Activated naive CD4-positive, alpha-beta T cell (primary cell): ENCODE measurements at places on chromosomes 5 and 9.

GRCh38 chr5:41656597-41656996 is 146.2 kb upstream of the PLCXD3 start:
- no peak for DNase-seq

GRCh38 chr9:5778805-5779204 is 54.1 kb downstream of the ERMP1 start:
- DNase-seq: no peak

GRCh38 chr5:96843140-96843539 is 33.2 kb upstream of the ERAP2 start:
- no peak for DNase-seq

- no peak for DNase-seq
These were observed 53.8 kb downstream of the MVB12B start for GRCh38 chr9:126380447-126380846.

GRCh38 chr5:82849885-82850284 is 227.3 kb downstream of the TMEM167A start:
- DNase-seq: no peak

GRCh38 chr9:129886226-129887174 is 51.2 kb downstream of the USP20 start:
- DNase-seq: peak; percentile 39

DNA sequence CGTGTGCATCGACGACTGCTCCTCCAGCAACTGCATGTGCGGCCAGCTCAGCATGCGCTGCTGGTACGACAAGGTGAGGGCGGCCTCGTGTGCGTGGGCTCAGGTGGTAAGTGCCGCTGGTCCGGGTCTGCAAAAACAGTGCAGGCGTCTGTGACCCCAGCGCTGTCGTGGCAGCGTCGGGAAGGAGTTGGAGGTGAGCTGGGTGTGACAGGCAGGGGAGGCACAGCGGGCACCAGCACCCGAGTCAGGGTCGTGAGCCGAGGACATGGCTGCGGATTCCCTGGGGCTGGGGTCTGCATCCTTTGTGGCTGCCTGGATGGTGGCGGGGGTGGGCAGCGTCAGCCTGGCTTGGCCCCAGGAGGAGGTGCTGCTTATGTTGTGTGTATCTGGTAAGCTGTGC is 63.1 kb upstream of the CACNA1B start:
- no peak for DNase-seq

- DNase-seq: no peak
These were observed 1095.1 kb downstream of the DTWD2 start for GRCh38 chr5:117893211-117893610.

DNA sequence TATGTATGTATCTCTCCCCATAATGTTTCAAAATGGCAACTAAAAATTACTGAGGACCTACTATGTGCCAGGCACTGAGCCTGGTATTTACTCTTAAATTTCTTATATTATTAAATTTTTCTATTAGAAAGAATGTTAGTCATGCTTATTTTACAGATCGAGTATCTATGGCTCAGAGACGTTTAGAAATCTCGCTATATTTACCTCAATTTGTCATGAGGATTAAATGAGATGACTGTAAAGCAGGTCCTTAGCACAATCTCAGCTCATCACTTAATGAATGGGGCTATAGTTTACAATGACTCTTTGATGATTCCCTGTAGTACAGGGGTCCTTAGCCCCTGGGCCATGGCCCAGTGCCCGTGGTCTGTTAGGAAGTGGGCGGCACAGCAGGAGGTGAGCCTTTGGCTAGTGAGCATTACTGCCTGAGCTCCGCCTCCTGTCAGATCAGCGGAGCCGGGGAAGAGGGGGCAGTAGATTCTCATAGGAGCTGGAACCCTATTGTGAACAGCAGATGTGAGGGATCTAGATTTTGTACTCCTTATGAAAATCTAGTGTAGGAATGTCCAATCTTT is 15.5 kb downstream of the ENC1 start:
- DNase-seq: no peak

GRCh38 chr5:91162534-91163381 is 220.4 kb downstream of the ARRDC3 start:
- no peak for DNase-seq

DNA sequence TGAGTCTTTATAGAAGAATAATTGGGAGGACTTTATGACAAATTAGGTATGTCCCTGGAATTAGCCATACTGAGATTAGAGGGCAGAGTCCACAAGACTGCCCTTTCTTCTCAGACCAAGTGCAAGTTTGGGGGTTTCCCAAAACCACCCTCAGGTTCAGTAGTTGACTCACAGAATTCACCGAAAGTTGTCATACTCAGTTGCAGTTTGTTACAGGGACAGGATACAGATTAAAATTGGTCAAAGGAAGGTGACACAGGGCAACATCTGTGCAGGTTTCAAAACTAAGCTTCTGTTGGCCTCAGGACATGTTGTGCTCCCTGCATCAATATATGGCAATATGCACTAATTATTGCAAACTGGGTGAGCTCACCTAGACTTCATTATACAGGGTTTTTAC is 3.8 kb downstream of the RANBP17 start:
- no peak for DNase-seq

- DNase-seq: no peak
These were observed 19.6 kb downstream of the MFAP3 start for GRCh38 chr5:154058055-154059038.

- DNase-seq: no peak
These were observed 55.2 kb upstream of the FYB1 start for GRCh38 chr5:39274398-39275085.

DNA sequence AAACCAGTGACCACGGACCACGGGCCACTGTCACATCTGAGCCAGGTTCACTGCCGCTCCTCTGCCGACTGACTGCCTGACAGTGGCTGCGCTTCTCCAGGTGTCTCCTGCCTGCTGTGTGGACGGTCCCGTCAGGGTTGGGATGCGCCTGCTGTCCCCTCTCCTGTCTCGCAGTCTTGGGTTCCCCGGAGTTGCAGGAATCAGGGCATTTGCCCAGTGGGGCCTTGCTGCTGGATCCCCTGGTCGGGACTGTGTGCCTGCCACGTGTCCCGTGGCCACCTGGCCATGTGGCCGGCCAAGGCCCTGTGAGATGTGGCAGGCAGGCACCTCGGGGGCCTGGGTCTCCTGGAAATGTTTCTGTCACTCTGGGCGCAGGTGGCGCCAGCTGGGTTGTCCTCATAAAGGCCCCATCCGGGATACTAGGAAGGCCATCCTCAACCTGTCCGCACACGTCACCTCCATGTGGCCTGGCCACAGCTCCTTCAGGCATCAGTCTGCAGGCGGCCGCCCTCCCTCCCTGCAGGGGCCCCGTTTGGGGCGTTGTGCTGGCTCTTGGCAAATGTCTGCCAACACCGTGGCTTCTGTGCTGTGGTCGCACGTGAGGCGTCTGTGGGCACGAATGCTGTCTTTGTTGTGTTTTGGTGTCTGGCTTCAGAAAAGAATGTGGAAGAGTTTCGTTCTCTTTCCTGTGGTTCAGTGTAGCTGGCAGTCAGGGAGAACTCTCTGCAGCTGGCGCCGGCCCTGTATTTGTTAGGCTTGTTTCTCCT is 6.4 kb upstream of the TOR4A start:
- no peak for DNase-seq

DNA sequence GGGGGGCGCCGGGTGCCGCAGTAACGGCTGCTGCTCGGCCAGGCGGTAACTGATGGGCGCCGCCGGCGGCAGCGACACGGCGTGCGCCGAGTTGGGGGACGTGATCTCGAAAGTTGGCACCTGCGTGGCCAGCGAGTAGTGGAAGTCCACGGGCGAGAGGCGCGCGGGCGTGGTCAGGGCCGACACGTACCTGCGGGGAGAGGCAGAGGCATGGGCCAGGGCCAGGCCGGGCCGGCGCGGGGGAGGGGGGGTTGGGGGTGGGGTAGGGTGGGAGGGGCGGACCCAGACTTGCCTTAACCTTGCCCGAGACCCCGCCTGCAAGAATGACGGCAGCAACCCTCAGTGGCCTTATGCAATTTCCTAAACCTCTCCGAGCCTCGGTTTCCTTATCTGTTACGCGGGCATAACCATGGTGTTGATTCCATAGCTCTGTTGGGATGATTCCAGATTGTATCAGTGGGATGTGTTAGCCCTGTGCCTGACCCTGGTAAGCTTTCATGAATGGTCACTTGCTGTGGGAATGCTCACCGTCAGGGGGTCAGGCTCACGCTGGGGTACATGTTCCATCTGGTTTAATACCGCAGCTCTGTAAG is 53.0 kb downstream of the PSD2 start:
- DNase-seq: no peak

- no peak for DNase-seq
These were observed 69.2 kb upstream of the CTNND2 start for GRCh38 chr5:11973469-11973868.

- no peak for DNase-seq
These were observed 194.8 kb downstream of the AUH start for GRCh38 chr9:91166796-91167366.

GRCh38 chr9:86968258-86968920 is 21.1 kb upstream of the GAS1 start:
- DNase-seq: no peak

- no peak for DNase-seq
These were observed 8.8 kb upstream of the NEK6 start for GRCh38 chr9:124248960-124249359.

GRCh38 chr5:160507221-160507721 is 85.6 kb downstream of the PTTG1 start:
- no peak for DNase-seq

DNA sequence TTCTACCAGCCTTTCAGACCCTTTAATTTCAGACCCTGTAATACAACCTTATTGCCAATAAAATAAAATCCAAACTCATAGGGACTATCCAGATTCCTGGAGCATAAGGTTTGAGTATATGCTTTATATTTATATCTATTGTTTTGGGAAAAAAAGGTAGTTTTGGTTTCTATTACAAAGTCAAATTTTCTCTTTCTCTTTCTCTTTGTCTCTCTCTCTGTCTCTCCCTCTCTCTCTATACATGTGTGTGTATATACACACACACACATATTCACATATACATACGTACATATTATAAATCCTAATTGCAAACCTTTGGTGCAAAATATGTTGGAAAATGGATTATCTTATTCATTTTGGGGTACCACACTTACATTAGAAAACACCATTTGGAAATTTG is 39.0 kb downstream of the TMEM232 start:
- DNase-seq: no peak

- no peak for DNase-seq
These were observed 16.3 kb downstream of the ADAM19 start for GRCh38 chr5:157559301-157559700.

GRCh38 chr9:18297056-18297841 is 176.7 kb upstream of the ADAMTSL1 start:
- no peak for DNase-seq

GRCh38 chr5:1172670-1173404 is 28.6 kb upstream of the SLC6A19 start:
- no peak for DNase-seq

DNA sequence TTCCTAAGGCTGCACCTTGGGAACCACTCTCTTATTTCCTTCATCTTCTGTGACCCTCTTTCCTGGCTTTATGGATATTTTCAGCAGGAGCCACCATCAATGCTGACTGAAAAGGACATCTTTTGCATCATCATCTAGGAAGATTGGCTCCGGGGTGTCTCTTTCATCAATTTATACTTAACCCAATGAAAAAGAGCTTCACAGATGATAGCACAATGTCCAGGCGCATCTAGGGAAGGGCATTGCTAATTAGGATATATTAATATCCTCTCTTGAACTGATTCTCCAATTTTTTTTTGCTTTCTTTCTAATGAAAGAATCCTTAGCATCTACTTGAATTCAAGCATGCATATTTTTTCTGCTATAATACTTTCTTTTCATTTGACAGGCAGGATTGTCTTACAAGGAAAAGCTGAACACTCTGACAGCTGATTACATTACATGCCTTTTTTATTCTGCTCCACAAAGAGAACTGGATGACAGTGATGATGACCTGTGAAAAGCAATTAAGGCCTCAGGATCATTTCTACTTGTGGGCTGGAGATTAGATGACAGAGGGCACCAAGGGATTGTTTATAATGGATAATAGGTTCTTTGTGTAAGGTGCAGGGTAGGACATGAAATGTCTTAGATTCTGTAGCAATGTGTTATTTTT is 60.2 kb downstream of the PCSK1 start:
- DNase-seq: no peak

GRCh38 chr5:136080483-136081216 is 51.9 kb downstream of the TGFBI start:
- no peak for DNase-seq

GRCh38 chr9:131228988-131229387 is 47.3 kb downstream of the FAM78A start:
- DNase-seq: no peak

- DNase-seq: no peak
These were observed 3.2 kb upstream of the ARL15 start for GRCh38 chr5:54313311-54314270.

GRCh38 chr5:149829954-149830353 is 99.8 kb downstream of the PPARGC1B start:
- no peak for DNase-seq

- no peak for DNase-seq
These were observed 30.3 kb downstream of the CAST start for GRCh38 chr5:96692441-96692840.

DNA sequence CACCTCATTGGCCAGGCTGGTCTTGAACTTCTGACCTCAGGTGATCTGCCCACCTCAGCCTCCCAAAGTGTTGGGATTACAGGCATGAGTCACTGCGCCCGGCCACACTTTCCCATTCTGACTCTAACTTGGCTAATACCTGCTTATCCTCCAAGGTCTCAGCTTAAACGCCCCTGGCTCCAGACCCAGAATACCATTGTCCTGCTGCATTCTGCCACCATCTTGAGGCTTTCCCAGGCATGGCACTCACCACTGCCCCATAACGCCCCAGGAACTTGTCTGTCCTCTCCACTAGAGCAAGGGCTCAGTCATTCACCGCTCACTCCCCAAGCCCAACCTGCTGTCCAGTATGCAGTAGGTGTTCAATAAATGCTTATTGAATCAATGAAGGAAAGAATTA is 39.8 kb downstream of the CAMK2A start:
- no peak for DNase-seq

GRCh38 chr5:87367243-87367642 is 45.5 kb downstream of the CCNH start:
- no peak for DNase-seq

GRCh38 chr5:66675406-66675805 is 79.2 kb downstream of the MAST4 start:
- DNase-seq: no peak

- DNase-seq: no peak
These were observed 274.3 kb downstream of the ISL1 start for GRCh38 chr5:51657340-51658240.

DNA sequence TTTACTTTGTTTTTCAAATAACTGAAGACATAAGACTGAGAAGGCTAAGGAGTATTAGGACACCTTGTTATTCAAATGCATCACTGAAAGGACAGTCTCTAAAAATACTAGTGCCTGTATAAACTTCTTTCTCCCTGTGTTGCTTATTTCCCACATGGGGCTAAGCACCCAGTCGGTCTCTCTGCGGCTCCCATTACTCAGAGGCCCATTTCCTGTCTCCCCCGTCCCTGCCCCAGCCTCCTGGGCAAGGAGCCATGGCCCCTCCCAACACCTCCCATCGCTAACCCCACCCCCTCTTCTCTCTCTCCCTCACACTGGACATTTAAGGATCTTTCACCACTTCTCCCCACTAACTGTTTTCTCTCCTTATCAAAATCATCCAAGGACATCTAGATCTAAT is 81.9 kb downstream of the EBF1 start:
- DNase-seq: no peak
